Muscle of arm (tissue), 14 donors: ENCODE measurements at places on chromosomes 7 and 10. TPM values are rescaled to one million over a fixed set of nuclear protein-coding genes. Genes with fewer than 3 reads are reported as not detected.
A peak's percentile ranks its signal among the peaks of the same experiment; 100 is the strongest.

The PDZD7 gene
- 2.5 TPM for polyA plus RNA-seq

The SDHAF3 gene
- 23.4 TPM for polyA plus RNA-seq

DNA sequence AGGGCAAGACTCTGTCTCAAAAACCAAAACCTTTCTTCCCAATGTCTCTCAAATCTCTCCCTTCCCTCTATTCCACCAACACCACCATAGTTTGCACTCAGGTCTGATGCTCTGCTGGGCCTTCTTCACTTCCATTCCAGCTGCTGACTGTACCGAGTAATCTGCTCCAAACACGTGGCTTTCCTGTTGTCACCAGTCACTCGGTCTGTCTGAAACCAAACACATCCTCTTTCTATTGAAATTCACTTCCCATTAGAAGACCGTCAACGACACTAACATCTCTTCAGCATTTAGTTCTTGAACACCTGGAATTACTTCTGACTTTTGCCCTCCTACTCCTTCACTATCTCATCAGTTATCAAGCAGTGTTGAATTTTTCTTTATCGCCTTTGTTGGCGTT is 4.7 kb upstream of the NRF1 start:
- peak; percentile 9 for DNase-seq

- no peak for DNase-seq
These were observed 32.4 kb upstream of the SVIL start for GRCh38 chr10:29667191-29667590.

The RNF148 gene
- not detected for polyA plus RNA-seq
